ENCODE measurements at places on chromosomes 4 and X.

DNA sequence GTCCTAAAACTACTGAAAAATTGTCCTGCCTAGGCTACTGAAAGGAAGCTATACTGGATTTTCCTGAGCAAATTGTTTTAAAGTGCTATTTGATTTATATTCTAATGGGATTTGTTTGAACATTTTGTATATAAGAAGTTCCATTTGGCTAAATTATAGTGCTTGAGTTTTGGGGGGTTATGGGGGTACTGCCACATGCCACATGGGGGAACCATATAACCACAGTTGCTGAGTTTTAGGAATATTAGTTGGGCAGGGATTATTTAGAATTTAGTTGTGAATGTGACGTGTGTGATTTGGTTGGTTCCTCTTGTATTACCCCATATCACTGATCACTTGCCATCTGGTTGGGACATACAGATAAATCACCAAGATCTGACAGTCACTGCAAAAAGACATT is 224.5 kb upstream of the TAPT1 start:
- DNase-seq: no peak

DNA sequence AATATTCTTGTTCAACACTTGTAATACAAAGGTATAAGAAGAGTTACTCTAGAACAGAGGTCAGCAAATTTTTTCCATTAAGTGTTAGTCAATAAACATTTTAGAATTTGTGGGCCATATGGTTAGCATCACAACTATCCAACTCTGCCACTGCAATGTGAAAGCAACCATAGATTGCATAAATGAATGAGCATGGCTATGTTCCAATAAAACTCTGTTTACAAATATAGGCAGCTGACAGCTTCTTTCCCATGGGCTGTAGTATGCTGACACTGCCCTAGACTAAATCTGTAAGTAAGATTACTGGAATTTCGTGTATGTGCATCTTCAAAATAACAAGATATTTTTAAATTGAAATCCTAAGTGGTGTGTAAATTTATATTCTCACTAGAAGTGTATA is 73.7 kb downstream of the GABRA2 start:
- DNase-seq: no peak

DNA sequence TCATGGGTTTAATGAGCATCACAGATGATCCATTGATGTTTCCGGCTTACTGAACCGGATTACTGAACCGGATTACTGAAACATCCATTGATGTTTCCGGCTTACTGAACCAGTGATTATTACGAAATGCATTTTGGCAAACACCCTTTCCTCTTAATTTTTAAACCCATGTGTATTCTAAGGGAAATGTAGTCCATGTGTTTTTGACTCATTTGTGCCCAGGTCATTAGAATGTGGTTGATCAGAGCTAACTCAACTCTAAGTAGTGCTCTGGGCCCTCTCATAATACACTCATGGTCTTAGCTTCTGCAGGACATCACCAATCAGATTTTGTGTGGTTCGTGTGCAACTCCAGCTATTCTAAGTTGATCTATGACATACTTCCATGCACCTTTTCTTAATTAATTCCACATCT is 141.6 kb downstream of the SPATA18 start:
- DNase-seq: no peak

- DNase-seq: no peak
Measured at GRCh38 chrX:91080822-91081221, 353.8 kb upstream of the PABPC5 start.

DNA sequence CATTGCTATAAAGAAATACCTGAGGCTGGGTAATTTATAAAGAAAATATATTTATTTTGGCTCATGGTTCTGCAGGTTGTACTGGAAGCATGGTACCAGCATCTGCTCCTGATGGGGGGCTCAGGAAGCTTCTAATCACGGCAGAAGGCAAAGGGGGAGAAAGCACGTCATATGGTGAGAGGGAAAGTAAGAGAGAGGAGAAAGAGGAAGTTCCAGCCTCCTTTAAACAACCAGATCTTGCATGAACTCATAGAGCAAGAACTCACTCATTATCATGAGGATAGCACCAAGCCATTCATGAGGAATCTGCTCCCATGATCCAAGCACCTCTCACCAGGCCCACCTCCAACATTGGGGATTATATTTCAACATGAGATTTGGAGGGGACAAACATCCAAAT is 125.0 kb upstream of the GRPR start:
- DNase-seq: no peak

GRCh38 chr4:40238700-40239548 is 42.1 kb downstream of the RHOH start:
- no peak for DNase-seq

GRCh38 chrX:68659385-68659784 is 11.9 kb downstream of the STARD8 start:
- no peak for DNase-seq

GRCh38 chr4:122100508-122100907 is 51.6 kb upstream of the BLTP1 start:
- no peak for DNase-seq

- no peak for DNase-seq
Measured at GRCh38 chr4:54708339-54709279, 50.9 kb downstream of the KIT start.

DNA sequence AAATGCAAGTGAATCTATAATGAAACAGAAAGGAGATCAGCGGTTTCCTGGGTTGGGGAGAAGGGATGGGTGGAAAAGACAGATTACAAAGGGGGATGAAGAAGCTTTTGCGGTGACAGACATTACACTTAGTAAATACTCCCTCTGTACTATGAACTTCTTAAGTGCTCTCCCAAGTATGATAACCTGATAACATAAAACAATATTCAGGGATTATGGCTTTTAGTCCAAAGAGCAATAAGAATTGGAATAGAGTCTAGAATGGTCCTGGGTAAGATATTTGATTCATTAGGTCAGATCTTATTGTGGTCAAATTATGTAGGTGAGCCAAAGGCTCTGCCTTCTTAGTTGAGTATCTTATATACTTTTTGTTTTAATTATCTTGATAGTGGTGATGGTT is 9.2 kb downstream of the LRRC66 start:
- no peak for DNase-seq

DNA sequence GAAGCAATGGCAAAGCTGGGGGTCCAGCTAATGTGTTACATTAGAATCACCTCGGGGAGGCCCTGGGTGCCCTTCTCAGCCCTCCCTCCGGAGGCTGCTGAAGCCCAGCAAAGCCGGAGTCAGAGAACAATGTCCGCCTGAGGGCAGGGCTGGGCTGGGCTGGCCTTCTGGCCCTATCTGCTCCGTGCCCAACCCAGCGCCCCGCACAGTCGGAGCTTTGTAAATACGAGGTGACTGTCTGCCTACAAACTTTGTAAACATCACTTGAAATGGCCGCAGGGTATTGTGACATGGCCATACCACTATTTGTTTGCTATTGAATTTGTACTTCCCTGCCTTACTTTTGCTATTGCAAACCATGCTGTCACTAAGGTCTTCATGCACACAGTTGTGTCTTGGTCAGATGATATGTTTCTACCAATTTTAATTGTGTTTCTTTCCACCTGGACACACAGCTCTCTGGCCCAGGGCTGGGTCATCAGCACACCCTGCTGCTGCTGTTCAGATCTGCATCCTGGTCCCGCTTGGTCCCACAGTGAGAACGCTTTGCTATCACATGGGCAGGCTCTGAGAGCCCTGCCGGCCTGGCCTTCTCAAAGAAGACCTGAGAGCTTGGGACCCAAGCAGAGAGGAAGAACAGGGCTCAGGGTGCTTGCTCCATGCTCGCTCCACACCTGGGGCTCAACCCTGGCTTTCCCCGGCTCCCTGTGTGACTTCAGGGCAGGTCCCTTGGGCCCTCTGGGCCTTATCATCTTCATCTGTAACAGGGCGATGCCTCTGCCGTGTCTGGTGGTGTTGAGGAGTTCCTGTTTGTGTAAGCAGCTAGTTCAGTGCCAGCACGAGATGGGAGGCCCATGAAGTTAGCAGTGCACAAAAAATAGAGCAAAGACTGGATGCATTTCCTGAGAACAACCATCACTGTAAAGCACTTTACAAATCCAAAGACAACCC is 2.3 kb downstream of the S100P start:
- DNase-seq: no peak

DNA sequence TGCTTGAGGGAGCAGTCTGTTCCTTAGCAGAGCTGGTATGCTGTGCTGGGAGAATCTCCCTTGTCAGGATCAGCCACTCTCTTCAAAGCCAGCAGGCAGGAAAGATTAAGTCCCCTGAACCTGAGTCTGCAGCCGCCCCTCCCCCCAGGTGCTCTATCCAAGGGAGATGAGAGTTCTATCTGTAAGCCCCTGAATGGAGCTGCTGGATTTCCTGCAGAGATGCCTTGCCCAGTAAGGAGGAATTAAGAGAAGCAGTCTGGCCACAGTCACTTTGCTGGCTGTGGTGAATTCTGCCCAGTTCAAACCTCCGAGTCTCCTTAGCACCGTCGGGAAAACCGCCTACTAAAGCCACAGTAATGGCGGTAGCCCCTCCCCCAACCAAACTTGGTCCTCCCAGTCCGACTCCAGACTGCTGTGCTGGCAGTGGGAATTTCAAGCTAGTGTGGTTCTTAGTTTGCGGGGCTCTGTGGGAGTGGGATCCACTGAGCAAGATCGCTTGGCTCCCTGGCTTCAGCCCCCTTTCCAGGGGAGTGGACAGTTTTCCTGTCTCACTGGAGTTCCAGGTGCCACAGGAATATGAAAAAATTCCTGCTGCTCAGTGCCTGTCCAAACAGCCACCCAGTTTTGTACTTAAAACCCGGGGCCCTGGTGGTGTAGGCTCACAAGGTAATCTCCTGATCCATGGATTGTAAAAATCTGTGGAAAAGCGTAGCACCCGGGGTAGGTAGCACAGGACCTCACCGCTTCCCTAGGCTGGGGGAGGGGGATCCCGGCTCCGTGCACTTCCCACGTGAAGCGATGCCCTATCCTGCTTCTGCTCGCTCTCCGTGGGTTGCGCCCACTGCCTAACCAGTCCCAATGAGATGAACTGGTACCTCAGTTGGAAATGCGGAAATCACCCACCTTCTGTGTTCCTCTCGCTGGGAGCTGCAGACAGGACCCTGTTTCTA is 38.0 kb downstream of the RAB28 start:
- DNase-seq: no peak

GRCh38 chrX:98931216-98931615 is 1478.9 kb downstream of the PCDH19 start:
- no peak for DNase-seq

- no peak for DNase-seq
Measured at GRCh38 chr4:119512398-119512797, 116.2 kb downstream of the PDE5A start.
